Cardiac fibroblast (primary cell): ENCODE measurements at places on chromosomes 6 and 20.
A peak's percentile ranks its signal among the peaks of the same experiment; 100 is the strongest.

DNA sequence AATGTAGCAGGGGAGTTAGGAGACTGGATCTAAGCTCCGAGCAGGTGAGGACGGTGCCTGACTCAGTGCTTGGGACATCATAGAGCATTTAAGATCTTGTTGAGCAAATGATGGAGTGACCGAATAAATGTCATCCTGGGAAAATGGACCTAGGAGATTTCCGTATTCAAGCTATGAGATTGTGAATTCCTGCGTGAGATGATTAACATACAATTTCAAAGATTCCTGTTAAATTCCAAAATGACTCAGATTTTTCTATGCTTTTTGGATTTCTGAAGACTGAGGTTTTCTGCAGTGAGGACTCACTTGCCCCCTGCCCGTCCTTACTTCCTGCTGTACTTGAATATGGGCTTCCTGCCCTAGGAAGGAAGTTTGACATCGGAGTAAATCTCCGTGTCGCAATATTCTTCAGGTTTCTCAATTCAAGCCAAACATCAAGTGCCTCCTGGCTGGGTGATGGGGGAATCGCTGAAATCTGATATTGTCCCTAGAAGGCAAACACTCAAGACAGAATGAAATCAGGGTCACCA is 5.2 kb downstream of the SYTL3 start:
- DNase-seq: peak; percentile 71

DNA sequence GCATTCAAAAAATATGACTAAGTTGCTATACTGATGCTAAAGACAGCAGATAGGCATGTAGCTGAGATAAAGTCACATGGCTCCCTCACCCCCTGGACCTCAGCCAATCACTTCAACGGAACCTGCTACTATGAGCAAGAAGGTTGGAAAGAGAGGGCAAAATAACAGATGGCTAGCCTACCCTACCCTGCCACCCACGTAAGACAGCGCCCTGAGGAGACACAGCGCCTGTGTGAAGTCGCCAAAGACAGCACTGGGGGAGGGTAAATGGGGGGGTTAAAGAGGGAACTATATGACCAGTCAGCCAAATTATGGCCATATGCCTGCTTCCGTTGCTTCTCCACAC is 163.2 kb downstream of the RALGAPA2 start:
- DNase-seq: no peak

DNA sequence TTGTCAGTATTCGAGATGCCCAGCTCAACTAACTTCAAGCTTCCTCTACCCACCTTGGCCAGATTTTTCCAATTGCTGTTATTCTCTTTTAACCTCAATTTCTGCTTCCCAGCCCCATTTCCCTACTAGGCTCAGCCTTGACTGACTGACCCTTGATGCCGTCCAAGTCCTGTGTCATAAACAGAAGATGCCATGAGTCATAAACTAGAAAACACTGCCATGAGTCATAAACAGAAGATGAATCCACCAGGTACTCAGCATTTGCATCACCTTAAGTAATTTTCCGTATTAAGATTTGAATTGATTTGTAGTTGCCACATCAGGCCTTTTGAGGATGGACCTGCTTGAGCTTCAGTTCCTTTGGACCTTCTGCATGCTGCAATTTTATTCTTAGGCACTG is 123.8 kb downstream of the FAM83B start:
- no peak for DNase-seq

- DNase-seq: no peak
These were observed 30.0 kb upstream of the PTGIS start for GRCh38 chr20:49597825-49598395.

GRCh38 chr6:13953061-13953705 is 28.4 kb downstream of the RNF182 start:
- peak; percentile 34 for DNase-seq

DNA sequence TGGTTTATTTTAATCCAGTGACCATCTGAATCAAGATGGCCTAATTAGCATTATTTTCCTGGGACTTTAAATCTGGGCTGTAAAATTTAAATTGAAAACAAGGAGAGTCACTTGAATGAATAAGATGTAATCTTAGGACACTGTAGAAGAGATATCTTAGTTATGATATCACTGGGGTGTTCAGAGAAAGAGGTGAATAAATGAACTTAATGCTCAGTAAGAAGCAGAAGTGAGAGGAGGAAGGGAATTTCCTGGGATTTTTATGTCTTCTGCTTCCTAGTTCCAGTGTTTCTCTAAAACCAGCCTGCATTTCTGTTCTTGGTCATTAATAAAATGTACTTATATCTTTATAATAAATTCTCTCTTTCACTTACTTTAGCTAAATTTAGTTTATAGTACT is 136.8 kb upstream of the PTPRK start:
- DNase-seq: peak; percentile 20

GRCh38 chr6:137799950-137800568 is 67.0 kb upstream of the TNFAIP3 start:
- DNase-seq: peak; percentile 83

GRCh38 chr20:38073307-38074071 is 39.9 kb downstream of the RPRD1B start:
- peak; percentile 98 for DNase-seq

GRCh38 chr6:140908505-140908904 is 1224.2 kb upstream of the GJE1 start:
- no peak for DNase-seq

DNA sequence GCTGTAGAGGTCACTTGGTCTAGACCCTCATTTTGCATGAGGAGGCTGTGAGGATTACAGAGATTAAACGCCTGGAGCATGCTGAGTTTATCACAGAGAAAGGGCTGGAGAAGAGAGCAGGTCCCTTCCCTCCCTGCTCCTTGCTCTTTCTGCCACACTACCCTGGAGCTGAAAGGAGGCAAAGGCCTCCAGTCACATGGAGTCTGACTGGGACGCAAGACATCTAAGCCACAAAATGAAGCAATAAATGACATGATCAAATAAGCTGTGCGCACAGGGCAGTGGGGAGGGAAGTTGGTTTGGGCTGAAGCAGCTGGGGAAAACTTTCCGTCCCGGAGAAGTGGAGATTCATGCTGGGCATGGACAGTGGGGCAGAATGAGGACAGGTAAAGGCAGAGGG is 33.3 kb downstream of the ATXN1 start:
- DNase-seq: no peak

GRCh38 chr6:74166849-74167248 is 470.8 kb downstream of the CD109 start:
- no peak for DNase-seq

DNA sequence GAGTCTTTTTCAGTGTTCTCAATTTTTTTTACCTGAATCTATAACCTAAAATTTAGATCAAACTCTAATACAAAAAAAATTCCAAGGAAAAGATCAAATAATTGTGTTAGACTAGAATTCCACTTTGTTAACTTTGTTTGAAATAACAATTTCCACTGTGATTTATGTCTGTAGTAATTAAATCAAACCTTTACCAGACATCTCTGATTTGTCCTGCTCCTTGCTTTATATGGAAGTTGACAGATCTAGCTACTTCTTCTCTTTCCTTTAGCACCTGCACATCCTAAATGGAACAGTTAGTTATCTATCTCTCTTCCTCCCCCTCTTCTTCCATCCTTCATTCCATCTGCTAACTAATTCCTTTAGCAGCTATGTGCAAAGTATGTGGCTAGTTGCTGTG is 99.5 kb upstream of the TMEM30A start:
- no peak for DNase-seq

DNA sequence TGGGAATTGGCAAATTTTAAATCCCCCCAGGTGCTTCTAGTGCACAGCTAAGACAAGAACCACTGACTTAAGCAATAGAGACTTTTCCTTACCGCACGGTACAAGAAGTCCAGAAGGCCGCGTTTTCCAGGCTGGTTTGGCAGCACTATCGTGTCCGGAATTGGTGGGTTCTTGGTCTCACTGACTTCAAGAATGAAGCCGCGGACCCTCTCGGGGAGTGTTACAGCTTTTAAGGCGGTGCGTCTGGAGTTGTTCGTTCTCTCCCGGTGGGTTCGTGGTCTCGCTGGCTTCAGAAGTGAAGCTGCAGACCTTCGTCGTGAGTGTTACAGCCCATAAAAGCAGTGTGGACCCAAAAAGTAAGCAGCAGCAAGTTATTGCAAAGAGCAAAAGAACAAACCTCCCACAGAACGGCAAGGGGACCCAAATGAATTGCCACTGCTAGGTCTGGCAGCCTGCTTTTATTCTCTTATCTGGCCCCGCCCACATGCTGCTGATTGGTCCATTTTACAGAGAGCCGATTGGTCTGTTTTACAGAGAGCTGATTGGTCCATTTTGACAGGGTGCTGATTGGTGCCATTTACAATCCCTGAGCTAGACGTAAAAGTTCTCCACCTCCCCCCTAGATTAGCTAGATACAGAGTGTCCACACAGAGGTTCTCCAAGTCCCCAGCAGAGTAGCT is 264.5 kb downstream of the PREX1 start:
- no peak for DNase-seq

GRCh38 chr20:49674383-49675352 is 39.0 kb downstream of the B4GALT5 start:
- DNase-seq: peak; percentile 51
